ENCODE measurements at places on chromosomes 1 and 21.

DNA sequence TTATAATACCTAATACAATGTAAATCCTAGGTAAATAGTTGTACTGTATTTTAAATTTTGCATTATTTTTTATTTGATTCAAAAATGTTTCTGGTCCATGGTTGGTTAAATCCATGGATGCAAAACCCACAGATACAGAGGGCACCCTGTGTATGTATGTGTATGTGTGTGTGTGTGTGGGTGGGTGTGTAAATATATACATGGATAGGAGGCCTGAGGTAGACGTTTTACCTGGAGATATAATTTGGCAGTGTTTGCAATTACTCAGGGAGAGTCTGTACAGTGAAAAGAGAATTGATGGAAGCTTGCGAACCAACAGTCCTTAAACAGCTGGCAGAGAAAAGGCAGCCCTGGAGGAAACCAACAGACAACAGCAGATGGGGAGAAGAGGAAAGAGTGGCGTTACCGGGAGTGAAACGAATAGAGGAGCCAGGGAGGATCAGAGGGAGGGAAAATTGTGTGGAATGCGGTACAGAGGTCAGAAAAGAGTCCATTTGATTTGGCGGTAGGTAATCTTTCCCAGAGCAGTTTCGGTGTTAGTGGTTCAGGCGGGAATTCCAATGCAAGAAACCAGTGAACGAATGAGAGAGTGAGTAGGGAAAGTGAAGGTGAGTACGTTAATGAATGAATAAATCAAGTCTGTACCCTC is 47.9 kb upstream of the NBL1 start:
- DNase-seq = no peak

DNA sequence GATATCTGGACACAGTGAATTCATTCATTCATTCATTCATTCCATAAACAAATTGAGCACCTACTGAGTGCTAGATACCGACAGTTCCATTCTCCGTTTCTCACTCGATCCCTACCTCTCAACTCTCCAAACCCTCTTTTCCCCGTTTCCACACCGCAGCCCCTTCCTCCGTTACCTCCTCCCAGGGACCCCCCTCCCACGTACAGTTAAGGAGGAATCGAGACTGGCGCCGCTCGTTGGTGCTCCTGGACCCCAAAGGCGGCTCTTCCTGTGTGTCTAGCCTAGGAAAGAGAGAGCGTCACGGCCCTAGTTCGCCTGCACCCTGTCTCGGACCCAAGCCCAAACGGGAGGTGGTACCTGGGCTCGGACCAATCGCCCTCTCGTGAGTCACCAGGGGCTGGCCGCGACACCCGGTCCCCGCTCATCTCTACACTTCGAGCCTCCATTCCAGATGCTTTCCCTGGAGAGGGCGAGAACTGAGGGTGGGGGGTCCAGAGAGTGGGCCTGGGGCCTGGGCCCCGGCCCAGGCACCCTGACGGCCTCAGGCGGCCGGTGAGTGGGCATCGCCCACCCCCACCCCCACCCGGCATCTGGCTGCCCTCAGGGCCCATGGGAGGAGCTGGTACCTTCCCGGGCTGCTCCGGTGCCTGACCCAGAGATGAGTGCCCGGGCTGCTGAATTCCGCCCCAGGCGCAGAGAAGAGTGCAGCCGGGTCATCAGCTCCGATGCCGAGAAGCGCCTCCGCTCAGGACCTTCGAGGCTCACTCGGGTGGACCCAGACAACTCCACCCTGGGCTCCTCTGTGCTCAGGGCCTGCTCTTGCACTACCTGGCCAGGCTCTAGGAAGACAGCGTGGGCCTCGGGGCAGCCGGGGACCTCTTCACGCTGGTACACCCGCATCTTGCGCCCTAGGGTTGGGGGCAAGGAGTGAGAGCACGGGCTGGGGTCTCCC is 4.9 kb downstream of the ARHGEF19 start:
- DNase-seq = no peak

GRCh38 chr21:45116066-45116465 is 41.7 kb downstream of the ADARB1 start:
- DNase-seq = no peak

- no peak for DNase-seq
Measured at GRCh38 chr1:174726167-174726879, 273.4 kb upstream of the CACYBP start.

- no peak for DNase-seq
Measured at GRCh38 chr1:211381481-211382181, 55.0 kb downstream of the TRAF5 start.

- DNase-seq = no peak
Measured at GRCh38 chr1:152827173-152827572, at the start of gene LCE1A. TSS of gene LCE1A (plus strand) at chr1:152827473. CDS start at chr1:152827473, 0 bp downstream.

GRCh38 chr1:227844320-227845146 is 29.1 kb downstream of the PRSS38 start:
- DNase-seq = no peak

DNA sequence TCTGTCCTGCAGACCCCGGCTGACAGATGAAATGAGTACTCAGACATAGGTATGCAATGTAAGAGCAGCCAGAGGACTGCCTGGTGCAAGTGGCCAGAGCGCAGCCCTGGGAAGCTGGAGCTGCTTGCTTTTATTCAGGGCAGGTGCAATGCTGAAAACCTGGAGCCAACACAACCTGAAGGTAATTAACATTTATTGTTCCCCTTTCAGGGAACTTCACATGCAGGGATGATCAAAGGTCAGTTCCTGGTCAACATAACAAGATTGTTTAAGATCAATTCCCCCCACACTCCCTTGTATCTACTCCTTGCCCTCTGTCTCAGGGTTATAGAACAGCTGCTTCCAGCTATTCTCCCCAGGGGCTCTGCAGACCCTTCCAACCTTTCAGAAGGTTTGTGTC is 48.7 kb upstream of the PRELP start:
- DNase-seq = no peak

Measured in esophagus squamous epithelium (tissue), 5 donors.